Ascending aorta (tissue), 2 donors: ENCODE measurements at places on chromosomes 3 and 15. TPM values are rescaled to one million over a fixed set of nuclear protein-coding genes. Genes with fewer than 3 reads are reported as not detected.

Gene MESP2
- total RNA-seq: not detected

Gene DBR1
- 2.0 TPM for total RNA-seq

Gene LMCD1
- total RNA-seq: 634 TPM

DNA sequence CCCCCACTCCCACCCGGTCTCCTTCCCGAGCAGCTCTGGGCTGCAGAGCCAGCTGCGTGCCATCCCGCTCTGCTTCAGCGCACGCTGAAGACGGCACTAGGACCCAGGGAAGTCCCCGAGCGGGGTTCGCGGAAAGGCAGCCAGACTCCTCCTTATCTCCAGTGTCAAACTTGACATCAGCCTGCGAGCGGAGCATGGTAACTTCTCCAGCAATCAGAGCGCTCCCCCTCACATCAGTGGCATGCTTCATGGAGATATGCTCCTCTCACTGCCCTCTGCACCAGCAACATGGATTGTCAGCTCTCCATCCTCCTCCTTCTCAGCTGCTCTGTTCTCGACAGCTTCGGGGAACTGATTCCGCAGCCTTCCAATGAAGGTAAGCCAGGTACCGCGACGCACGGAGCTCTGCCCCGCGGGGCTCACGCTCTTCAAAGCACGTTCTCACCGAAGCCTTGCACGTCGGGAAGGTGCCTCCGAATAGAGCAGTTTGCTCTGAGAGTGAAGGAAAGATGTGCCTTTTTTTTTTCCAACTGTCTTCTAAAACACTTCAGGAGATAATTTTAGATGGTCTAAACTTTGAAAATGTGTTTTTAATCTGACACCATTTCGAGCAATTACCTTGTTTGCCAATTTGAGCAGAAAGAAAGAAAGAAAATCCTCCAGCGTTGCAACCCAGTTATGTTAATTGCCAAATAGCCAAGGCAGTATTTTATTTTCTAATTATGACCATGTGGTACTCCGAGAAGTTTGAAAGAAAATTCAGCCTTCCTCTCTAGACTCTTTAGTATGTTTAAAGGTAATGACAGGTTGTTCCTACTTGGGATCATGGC, at the start of gene EPHA3:
EPHA3 (plus strand) TSS at position 161 of the 830 bp plus-strand sequence; CDS start at position 289, 128 bp downstream.
- peak; percentile 69 for DNase-seq

DNA sequence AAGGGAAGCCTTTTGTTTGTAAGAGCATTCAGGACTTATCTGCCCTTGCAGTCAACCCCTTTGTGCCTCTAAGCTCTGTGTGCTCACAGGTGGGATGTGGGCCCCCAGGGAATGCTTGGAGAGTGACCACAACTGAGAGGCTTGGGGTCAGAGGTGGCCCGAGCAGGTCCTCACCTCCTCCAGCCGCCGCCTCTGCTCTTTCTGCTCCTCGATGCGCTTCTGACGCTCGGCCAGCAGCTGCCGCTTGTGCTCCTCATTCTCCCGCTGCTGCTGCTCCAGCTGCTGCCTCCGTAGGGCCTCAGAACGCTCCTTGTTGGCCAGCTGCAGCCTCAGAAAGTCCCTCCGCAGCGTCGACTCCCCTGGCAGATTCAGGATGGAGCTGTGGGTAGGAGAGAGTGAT, 130.8 kb upstream of the SLC2A2 start:
- no peak for DNase-seq

- DNase-seq: no peak
Measured at GRCh38 chr15:68663526-68663925, 84.7 kb downstream of the CORO2B start.

DNA sequence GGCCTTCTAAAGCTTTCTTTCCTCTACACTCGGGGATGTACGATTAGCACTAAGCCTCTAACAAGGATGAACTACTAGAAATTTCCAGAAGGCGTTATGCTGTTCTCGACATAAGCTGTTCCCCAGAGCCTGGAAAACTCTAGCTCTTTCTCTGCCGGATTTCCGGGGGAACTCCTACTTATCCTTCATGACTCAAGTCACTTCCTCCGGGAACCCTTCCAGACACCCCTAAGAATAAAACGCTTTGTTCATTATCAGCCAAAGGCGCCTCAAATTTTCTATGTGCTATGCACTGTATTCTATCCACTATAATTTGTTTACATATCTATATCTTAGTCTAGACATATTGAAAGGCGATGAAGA, 455 bp upstream of the SNAP23 start:
- DNase-seq: no peak

Gene TGM4
- total RNA-seq: not detected

GRCh38 chr15:66131831-66132230, 121.7 kb downstream of the MEGF11 start:
- DNase-seq: no peak

- no peak for DNase-seq
Measured at GRCh38 chr3:125608419-125608818, 13.1 kb upstream of the OSBPL11 start.

DNA sequence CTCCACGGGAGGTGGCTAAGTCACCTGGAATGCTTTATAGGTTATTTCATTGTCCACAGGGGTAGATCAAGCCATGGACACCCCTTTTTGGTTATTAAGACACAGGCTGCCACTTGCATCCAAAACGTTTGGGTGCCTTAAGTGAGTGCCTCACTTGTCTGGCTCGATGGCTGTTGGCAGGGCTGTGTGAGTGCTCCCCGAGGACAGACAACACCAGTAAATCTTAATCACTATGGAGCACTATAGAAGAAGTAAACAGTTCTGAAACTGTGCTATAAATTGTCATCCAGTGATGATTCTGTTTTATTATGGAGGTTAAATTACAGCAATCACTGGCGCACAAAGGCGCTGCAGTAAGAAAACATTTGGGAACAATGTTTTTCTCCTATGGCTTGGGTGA, 215.5 kb downstream of the CACNA2D3 start:
- DNase-seq: no peak

- no peak for DNase-seq
Measured at GRCh38 chr3:160129459-160130061, 95.7 kb upstream of the C3orf80 start.

DNA sequence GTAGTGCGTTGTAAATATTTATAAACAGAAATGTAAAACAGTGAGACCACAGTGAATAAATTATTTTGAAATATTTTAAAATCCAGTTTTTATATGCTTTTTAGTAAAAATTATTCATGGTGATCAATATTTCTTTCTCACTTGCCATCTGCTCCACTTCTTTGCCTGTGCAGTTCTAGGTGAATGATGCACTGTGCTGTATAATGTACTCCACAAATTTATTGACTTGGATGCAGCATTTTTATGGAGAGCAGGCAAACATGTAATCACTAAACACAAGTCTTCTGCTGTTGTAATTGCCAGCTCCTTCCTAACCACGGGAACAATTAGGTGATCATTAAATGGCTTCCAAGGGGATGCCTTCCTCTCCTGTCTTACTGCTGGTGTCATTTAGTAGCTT, 395.9 kb downstream of the PTPRG start:
- DNase-seq: no peak

DNA sequence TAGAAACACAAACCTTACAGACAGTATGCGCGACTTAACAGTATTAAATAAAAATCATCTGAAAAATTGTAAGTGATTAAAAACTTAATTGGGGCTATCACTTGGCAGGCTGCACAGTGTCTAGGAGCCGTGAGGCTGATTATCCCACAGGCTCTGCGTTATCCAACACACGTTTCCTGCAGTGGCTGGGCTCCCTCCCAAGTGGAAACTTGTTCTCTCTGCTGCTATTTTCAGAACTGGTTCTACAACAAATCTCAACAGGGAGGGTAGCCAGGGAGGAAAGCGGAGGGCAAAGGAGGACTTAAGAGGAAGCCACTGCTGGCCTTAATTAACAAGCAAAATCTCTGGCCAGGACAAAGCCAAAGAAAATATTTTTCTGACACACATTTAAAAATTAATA, 555.2 kb downstream of the MAGI1 start:
- DNase-seq: no peak

DNA sequence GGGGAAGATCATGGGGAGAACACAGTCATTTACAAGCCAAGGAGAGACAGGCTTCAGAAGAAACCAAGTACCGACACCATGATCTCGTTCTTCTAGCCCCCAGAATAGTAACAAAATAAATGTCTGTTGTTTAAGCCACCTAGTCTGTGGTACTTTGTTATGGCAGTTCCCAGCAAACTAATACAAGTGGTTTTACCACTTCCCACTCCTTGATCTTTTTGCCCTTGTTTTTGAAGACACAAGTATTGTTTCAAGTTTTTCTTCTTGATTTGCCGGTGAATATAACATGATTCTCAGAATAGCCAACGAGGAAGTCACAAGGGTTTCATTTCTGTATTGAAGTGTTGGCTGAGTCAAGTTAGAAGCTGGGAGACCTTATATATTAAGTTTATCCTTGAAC, 220.3 kb downstream of the SOX2 start:
- no peak for DNase-seq

DNA sequence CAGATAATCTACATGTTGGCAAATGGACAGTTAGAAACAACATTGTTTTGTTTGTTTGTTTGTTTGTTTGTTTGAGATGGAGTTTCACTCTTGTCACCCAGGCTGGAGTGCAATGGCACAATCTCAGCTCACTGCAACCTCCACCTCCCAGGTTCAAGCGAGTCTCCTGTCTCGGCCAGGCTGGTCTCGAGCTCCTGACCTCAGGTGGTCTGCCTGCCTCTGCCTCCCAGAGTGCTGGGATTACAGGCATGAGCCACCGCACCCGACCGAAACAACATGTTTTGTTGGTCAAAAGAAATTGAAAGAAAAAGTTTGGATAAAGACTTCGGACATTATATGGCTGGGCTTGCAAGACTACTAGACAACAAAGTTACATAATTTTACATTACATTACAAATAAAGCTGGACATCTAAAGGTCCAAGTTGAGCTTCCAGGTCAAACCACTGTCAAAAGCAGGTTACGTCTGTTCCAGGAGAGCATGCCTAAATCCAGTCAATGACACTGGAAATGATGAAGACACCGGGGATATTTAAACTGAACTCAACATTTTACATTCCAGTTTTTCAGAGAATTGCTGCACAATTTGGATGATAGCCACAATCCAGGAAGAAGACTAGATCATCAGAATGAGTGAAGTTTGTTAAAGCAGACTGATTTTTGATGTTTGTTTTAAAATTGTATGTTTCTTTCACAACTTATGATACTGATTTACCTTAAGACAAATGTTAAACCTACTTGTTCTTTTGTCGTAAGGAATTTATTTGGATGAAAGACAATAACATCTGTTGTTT, 18.6 kb downstream of the SERP1 start:
- no peak for DNase-seq

Gene TMEM207
- not detected for total RNA-seq

Gene KLHL6
- total RNA-seq: 1.5 TPM

Gene MYLK
- 196 TPM for total RNA-seq

DNA sequence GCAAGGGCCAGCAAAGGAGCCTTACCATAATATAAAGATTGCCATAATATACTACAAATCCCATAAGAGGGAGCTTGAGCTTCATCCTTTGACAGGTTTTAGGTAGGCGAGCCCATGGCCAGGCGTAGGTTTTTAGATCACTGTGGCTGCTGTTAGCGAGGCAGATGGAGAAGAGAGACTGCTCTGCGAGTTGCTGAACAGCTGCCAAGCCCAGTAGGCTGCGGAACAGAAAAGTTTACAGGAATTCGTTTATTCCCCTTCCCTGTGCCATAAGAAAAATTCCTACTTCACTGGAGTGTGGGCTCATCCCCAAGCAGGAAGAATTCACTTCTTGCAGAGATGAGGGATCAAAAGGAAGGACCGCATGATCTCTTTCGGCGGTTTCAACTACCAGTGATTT, 30.5 kb downstream of the TMED3 start:
- DNase-seq: no peak

Gene ALCAM
- total RNA-seq: 26.1 TPM

DNA sequence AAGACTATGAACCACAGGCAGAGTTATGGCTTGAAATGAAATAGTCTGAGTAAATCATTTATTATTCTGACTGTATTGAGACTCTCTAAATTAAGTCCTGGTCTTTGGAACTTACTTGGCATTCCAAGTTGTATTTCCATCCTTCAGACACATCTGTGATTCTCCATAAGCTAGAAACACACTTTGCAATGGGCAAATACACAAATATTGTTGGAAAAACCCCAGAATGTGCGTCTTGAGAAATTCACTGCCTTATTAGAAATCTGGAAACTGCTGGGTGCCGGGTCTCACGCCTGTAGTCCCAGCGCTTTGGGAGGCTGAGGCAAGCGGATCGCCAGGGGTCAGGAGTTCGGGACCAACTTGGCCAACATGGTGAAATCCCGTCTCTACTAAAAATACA, 87.8 kb downstream of the WWTR1 start:
- DNase-seq: no peak

DNA sequence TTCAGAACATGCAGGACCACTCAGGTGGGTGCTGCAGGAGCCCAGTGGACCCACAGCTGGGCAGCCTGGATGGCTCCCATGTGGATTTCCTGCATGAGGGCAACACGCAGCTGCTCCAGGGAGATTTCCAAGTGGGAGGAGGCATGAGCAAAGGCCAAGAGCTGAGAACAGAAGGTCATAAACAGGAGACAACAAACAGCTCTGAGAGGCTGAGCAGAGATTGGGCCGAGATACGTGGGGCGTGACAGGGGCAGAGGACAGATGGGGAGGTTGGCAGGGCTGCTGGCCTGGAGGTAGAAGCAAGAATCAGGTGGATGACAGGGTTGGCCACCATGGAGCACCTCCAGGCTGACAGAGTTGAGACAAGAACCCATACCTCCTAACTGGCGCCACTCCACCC, 2.9 kb downstream of the PHGR1 start:
- DNase-seq: no peak

DNA sequence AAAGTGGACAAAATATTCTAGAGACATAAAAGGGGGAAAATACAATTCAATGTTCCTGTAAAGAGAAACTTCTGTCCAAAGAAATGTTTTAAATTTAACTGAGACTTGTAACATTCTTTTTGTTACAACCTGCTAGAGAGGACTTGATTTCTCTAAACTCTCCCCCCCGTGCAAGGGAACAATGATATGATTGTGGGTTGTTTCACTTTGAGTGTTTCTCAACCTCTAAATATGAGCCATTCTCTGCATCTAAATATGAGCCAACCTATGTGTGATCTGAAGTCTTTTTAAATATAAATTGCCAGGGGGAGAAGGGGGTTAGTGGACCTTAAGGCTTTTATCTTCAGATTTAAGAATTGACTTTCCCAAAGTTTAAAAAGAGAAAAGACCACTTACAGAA, 14.6 kb downstream of the ZNF860 start:
- no peak for DNase-seq

Gene SLC6A11
- total RNA-seq: not detected

DNA sequence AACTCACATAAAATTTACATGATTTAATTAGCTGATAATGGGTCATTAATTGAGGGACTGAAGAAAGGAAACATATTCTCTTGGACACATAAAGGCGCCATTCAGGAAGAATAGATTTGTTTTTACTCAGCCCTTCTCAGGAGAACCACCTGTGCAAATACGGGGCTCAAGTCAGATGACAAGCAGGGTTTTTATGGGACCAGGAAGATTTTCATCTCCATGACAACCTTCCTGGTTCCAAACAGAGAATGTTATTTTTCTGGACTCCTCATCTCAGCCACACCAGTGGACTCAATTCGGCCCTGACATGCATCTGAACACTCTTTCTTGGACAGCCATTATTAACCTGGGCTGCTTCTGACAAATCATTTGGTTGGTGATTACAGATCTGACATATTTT, 120.5 kb downstream of the PDZRN3 start:
- DNase-seq: no peak

- DNase-seq: no peak
Measured at GRCh38 chr15:55587321-55588069, 650 bp downstream of the PYGO1 start.

- DNase-seq: no peak
Measured at GRCh38 chr15:29043736-29044502, 158.1 kb downstream of the APBA2 start.

- no peak for DNase-seq
Measured at GRCh38 chr3:169215461-169216352, 447.8 kb downstream of the MECOM start.

GRCh38 chr15:93478947-93479346, 389.9 kb upstream of the RGMA start:
- no peak for DNase-seq

Gene C3orf52
- total RNA-seq: 0.32 TPM
